ENCODE measurements at places on chromosomes 5 and 9.

DNA sequence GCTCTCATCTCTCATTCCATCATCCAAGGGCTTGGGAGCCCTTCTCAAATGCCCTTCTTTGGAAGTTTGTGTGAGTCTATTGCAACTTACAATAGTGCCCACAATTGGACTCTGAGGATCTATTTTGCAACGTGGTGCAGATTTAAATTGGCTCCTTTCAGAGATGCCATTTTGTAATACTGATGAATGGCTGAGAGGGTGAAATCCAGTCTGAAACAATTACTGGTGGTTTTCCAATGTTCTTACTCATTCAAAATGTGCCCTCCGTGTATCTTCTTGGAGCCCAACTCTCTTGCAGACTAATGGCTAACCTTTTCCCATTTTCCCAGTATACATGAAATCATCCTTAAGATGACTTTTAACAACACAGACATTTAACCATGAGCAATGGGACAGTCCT is 6.1 kb downstream of the ZNF462 start:
- DNase-seq = no peak

DNA sequence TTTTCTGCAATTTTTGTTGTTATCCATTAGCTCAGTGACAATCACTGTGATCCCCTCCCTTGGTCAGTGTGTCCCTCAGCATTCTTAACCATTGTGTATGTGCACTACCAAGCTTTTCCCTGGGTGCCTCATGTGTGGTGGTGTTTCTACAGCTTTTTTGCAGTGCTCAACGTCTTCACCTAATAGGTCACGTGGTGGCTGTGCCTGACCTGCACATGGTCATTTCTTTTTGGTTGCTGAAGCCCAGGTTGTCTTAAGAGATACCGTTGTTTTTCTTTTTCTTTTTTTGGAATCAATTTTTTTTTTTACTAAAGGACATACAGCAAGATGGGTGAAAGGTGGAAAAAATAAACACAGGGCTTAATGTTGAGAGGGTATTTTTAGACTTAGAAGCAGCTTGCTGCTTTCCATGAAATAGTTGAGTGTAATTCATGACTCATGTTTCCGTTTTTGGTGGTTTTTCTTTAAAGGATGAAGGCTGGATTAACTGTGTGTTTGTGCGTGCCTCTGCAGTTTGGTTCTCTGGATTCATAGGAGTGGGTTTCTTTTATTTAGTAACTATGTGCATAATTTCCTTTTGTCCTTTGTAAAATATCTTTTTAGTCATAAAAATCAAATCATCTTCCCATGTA is 22.2 kb downstream of the SH3GL2 start:
- DNase-seq = no peak

- no peak for DNase-seq
Measured at GRCh38 chr9:135925496-135926133, 18.3 kb upstream of the CAMSAP1 start.

GRCh38 chr9:83489961-83490360 is 48.2 kb downstream of the FRMD3 start:
- DNase-seq = no peak

GRCh38 chr9:38352530-38353328 is 39.8 kb upstream of the ALDH1B1 start:
- no peak for DNase-seq

GRCh38 chr5:71576241-71576640 is 10.9 kb upstream of the MCCC2 start:
- no peak for DNase-seq

DNA sequence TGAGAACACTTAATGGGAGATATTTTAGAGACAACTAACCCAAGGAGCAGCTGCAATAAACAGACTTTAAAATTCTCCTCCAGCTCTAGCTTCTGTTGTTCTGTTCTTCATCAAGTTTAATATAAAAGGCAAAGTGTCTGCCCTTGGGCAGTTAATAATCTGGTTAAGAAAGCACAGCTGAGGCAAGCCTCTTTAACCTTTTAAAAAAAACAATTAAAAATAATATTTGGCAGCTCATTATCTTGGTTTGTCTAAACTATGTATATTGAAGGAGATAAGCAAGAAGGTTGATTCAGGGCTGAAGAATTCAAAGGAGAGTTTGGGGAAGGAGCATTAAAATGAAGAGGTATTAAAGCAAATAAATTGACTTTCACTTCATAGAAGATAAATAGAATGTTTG is 75.4 kb downstream of the TSSK1B start:
- no peak for DNase-seq

DNA sequence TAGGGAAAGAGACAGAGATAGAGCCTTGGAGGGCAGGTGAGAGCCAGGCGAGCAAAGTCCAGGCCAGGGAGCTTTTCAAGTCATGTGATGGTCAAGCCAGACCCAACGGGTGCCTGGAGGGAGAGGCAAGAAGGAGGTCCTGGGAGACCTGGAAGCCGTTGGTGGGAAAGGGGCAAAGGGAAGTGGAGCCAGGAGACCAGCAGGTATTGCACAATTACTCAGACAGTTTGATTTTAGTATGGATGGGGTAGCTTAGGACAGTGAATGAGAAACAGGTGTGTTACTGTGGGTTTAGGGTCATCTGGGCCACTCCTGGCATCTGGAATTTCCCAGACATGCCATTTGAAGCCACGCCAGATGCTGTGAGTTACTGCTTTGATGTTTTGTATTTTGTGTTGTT is 5.1 kb downstream of the SECISBP2 start:
- no peak for DNase-seq

GRCh38 chr5:95244479-95244878 is 40.4 kb downstream of the MCTP1 start:
- no peak for DNase-seq
